ENCODE measurements at places on chromosomes 12 and 14. TPM values are rescaled to one million over a fixed set of nuclear protein-coding genes. Genes with fewer than 3 reads are reported as not detected.

The DIABLO gene
- total RNA-seq: 203 TPM

GRCh38 chr12:82685790-82686167, 927 bp upstream of the TMTC2 start:
- peak; percentile 99 for DNase-seq

GRCh38 chr12:106643000-106643399, 60.2 kb downstream of the RFX4 start:
- no peak for DNase-seq

DNA sequence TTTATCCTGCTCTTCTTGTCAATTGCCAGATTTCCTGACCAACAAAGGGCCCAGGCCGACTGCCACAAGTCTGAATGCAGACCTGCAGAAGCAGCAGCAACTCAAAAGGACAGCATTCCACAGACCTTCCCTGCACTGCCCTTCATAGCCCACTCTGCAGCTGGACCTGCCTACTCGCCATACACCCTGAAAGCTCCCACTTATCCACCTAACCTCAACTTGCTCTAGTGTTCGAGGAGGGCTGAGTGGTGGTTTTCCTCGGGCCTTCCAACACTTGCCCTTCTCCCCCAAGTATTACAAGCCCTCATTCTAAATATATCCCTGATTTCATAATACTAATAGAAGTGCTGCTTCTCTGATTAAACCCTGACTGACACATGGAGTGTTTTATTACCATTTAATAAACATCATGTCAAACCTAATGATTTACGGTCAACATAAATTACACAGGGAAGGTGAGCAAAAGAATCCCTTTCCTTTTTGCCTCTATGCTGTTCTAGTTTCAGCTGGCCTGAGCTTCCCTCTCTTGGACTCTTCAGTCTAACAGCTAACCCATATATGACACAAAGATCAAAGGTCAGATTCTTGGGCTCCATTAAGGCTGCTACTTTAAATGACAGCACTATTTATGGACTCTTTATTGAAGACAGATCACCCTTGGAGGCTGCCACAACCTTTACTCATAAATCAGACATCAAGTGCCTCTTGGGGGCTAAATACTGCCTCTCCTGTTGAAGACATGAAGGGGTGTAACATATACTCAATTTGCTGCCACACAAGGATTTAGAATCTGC, 1546.9 kb upstream of the TMEM132C start:
- DNase-seq: no peak

DNA sequence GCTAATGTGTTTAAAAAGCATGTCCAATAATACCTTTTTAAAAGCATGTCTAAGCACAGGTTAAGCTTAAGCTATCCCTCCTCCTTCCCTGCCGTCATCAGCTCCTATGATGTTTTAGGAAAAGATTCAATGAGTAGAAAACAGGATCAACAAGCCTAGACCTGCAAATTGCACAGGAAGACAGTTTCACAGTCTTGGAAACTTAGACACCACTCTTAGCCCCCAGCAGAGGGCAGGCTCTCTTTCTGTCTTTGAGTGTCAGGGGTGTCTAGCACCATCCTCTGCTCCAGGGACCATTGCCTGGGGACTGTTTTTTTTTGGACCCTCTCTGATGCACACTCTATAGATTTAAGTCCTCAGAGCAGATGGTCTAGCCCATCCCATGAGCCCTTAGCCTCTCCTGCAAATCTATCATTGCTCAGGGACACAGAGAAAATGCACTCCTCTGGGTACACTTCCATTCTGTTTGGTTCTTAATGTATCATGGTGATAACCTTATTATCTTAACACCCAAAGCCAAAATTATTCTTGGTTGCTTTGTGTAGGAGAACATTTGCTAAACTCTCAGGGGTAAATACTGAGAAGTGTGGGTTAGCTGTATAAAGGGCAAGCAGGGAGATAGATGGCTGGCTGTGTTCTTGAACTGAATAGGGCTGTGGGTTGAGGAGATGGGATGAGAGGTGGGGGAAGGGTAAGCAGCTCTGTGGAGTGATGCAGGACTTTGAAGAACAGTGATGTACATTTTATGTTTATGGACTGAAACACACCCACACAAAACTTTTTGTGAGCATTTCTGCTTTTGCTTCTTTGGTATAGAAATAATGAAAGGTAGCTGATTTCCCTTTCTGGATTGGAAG, 259.9 kb upstream of the DDHD1 start:
- no peak for DNase-seq

DNA sequence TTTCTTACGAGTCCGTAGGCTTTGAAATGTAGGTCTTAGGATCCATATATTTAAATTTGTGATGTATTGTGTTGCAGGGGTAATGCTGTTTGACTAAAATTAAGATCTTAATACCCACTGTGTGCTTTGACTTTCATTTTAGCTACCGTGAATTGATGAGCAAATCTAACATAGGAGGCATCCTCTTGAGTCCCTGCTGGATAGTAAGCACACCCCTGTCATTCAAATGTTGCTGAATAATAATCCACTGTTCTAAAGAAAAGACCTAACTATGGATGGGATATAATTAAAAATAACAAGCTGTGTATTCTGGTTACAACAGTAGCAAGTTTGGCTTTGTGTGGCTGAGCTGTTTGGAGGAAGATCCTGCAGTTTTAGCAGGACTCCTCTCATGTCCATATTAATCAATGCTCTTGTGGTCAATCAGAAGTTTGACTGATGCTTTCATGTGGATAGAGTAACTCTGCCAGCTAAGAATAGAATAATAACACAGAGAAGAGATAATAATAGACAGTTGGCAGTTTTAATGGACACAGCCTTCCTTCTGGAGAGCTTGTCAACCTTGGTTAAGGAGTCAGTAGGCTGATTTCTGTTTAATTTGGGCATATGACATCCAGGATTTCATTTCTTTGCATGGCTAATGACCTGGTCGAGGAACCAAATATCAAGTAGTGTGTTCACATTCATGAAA, 148.1 kb upstream of the MIS18BP1 start:
- no peak for DNase-seq

The CRIP1 gene
- total RNA-seq: 3.0 TPM

The PROX2 gene
- total RNA-seq: 0.06 TPM

GRCh38 chr12:24198070-24198469, 248.6 kb upstream of the SOX5 start:
- DNase-seq: no peak

- DNase-seq: peak; percentile 57
Observed at GRCh38 chr14:90599748-90600507, 203.1 kb downstream of the CALM1 start.

The UTP20 gene
- total RNA-seq: 29.2 TPM

The KCNH3 gene
- 8.3 TPM for total RNA-seq

DNA sequence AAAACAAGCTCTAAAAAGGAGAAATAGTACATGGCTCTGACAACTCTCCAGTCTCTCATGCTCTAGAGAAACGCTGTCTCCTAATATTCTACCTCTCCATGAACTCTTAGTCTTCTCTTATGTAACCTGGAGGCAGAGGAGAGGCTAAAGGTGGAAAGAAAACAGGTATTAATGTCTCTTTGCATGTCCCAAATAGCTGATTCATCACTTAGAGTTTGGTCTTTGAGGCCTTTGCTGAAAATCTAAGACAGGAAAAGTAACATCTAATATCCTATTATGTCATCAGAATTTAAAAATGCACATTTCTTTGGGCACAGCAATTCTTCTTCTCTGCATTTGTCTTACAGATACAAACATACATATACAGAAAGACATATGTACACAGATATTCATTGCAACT, 127.2 kb downstream of the DHRS2 start:
- no peak for DNase-seq

The CARMIL3 gene
- 8.6 TPM for total RNA-seq

DNA sequence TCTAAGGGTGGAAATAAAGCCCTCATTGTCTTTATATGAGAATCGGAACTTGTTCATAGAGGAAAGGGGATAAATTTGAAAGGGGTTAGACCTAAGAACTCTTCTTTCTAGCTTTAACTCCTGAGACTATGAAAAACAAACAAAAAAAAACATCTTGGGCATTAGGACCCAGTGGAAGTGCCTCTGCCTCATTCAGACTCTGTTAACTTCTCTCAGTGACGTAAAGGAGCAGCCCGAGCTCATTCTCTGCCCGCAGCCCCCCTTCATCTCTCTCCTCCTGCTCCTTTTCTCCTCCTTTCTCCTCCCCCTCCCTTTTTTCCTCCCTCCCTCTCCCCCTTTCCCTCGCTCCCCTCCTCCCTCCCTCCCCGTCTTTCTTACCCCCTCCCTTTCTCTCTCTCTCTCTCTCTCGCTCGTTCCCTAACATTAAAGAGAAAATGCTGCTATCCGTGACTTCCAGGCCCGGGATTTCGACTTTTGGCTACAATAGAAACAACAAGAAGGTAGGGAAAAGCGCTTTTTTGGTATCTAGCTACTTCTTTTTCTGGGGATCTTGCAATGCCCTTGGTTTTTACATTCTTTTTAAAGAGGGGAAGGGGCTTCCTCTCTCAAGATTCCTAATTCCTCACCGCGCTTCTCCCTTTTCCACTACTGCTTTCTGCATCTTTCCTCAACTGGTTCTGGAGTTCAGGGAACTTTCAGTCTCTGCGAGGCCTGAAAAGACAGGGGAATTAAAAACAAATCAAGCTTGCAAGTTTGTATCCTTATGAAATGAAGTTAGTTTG, at the start of gene RBMS2:
TSS of gene RBMS2 (plus strand) at position 231 of the 782 bp plus-strand sequence. CDS start at position 435, 204 bp downstream.
- DNase-seq: peak; percentile 94

DNA sequence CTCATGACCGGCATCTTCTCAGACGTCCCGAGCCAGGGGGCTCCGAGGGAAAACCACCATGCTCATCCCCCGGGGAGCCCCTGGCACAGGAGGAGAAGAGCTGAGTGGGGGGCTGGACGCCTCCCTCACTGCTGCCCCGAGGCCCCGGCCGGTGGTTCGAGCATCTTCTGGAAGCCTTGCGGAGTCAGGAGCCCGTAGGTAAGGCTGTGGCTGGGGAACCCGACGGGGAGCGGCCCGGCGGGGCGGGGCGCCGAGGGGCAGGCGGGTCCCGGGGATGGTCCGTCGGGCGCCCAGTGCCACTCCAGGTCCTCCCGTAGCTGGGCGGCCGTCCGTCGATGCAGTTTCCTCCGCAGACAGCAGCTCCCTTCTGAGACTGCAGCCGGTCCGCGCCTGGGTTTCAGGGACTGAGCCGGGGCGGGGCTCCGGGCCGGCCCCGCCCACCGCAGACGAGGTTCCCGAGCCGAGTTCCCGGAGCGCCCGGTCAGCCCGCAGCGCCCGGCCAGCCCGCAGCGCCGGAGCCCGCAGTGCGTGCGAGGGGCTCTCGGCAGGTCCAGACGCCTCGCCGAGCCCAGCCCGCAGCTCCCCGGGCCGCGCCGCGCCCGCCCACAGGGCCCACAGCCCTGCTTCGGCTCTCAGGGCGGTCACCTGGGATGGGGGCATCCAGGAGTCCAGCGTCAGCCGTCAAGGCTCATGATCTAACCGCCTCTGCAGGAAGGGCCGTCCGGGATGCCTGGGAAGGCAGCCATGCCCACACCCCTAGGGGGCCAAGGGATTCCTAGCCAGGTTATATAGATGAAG, at the start of gene PGF:
TSS of gene PGF (minus strand) at position 369 of the 798 bp plus-strand sequence. CDS start at position 14, 355 bp downstream.
- peak; percentile 75 for DNase-seq

DNA sequence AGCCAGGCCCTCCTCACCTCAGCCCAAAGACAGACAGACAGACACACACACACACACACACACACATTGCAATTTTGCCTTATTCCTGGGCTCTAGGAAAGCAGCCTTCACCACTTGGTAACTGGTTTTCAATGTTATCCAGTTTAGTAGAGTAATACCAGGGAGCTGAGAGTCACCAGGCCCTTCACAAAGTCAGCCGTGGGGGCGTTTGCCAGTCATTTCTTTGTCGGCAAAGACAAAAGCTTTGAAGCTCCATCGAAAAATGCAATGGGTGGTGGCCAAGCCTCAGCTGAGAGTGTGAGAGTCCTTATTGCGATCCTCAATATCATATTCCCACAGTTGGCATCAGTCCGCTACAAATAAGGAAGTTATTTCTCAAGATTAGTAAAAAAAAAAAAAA, 8.1 kb upstream of the KCNA5 start:
- no peak for DNase-seq

DNA sequence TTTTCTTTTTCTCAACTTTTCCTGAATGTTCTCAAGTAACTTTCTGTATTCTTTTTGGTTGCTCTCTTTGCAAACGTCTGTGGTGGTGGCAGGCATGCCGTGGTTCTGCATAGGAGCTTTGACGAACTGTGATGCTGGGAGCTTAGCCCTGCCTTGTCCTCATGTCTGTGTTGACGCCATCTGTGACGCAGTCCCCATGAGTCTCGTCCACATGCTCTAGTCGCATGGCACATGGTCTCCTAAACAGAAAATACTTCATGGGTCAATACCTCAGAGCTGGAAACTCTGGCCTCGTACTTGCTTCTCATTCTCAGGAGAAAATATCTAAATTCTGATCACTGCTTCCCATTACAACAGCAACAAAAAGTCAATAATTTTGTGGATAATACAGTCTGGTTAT, 50.3 kb upstream of the DYNC1H1 start:
- no peak for DNase-seq

DNA sequence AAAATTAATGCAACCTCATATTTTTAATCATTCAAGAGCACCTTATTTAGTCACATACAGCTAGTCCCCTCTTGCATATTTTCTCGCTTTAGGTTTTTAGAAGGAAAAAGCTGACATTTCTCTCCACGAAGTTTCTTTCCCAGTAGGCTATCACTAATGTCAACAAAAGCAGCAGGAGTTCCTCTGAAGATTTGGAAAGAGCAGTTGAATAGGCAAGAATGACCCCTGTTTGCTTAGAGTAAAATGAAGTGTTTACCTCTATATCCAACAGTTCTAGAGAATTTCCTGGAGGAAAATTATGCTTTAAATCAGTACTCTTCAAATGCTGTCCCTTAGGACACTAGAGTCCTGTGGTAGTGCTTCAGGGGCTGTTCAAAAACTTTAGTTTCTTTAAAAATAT, 188.1 kb upstream of the PRKD1 start:
- DNase-seq: no peak

The STYK1 gene
- total RNA-seq: 0.50 TPM

The IGFBP6 gene
- total RNA-seq: 261 TPM

- no peak for DNase-seq
Observed at GRCh38 chr12:41019461-41019860, 168.7 kb upstream of the PDZRN4 start.

The HOXC13 gene
- total RNA-seq: 0.63 TPM

The GZMB gene
- total RNA-seq: not detected

GRCh38 chr14:26870722-26871617, 273.1 kb upstream of the NOVA1 start:
- no peak for DNase-seq

GRCh38 chr12:102565555-102565954, 85.2 kb upstream of the IGF1 start:
- no peak for DNase-seq

- DNase-seq: no peak
Observed at GRCh38 chr12:26295001-26295400, 99.6 kb downstream of the SSPN start.

GRCh38 chr12:115374480-115375185, 690.7 kb upstream of the TBX3 start:
- DNase-seq: no peak

The PRKCH gene
- total RNA-seq: 26.8 TPM

The RERGL gene
- total RNA-seq: 3.7 TPM

Data from testis (tissue), 5 donors.